ENCODE measurements at places on chromosomes 7 and 10.

- no peak for DNase-seq
Observed at GRCh38 chr10:30968711-30969110, 63.0 kb downstream of the ZNF438 start.

DNA sequence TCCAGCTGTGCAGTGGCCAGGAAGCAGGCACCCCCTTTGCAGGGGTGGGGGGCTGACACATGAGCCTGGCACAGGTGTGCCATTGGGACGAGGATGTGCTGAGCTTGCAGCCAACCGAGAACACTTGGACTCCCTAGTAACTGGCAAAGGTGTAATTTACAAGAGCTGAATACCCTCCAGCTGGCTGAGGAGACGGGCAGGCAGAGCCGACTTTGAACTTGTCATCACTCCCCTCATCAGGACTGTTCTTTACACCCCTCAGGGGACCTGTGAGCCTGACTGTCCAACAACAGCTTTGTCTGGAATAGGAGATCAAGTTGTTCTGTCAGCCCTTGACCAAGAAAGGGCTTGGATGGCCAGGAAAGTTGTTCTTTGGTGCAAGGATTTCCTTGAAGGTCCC is 61.2 kb downstream of the CDH23 start:
- DNase-seq: no peak

GRCh38 chr7:157458254-157458633 is 121.4 kb downstream of the DNAJB6 start:
- DNase-seq: no peak

GRCh38 chr7:51318001-51318400 is 1.4 kb upstream of the COBL start:
- DNase-seq: no peak

- no peak for DNase-seq
Observed at GRCh38 chr10:8133146-8133545, 78.7 kb downstream of the GATA3 start.

GRCh38 chr10:23403719-23404118 is 35.2 kb upstream of the OTUD1 start:
- no peak for DNase-seq

- DNase-seq: no peak
Observed at GRCh38 chr10:22159979-22160378, 57.8 kb downstream of the EBLN1 start.

DNA sequence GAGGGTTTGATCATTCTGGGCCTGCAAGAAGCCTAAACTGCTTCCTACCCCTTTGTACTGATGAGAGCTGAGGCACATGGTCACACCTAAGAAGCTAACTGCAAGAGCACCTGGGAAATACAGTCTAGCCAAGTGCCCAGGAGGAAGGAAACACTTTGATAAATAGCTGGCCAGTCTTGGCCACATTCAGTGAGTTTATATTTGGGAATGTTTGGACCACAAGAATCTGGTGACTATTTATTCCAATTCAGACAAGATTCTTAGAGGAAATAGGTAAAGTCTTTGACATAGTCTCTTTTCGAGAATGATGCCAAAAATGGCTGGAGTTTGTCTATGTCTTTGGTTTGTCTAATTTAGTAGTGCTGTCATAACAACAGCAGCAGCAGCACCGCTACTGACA is 213.6 kb downstream of the KIF20B start:
- DNase-seq: no peak

- DNase-seq: no peak
Observed at GRCh38 chr7:121480566-121481335, 84.6 kb upstream of the FAM3C start.

DNA sequence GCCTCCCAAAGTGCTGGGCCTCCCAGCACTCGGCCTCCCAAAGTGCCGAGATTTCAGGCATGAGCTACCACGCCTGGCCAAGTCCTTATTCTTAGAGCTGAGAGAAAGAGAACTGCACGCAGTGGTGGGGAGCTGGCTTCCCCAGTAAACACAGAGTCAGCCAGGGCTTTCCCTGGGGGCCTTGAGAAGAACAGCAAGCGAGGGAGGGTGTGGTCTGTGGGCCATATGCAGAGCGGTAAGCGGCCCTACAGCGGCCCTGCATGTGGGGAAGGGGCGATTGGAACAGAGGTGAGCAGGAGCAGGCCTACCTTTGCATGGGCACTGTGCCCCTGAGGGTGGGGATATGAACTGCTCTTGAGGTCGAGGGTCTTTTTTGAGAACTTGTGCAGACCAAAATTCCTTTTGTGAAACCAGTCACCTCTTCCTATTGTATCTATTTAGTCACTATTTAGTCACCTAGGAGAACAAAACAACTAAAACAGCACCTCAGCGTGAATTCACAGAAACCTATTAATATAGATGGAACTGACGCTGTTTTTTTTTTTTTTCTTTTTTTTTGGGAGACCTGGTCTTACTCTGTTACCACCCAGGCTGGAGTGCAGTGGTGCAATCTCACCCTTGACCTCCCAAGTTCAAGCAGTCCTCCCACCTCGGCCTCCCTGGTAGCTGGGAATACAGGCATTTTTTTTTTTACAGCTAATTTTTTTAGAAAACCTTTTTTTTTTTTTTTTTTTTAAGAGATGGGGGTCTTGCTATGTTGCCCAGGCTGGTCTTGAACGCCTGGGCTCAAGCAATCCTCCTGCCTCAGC is 36.9 kb upstream of the SH2D4B start:
- no peak for DNase-seq

- DNase-seq: no peak
Observed at GRCh38 chr10:81911328-81911727, 36.3 kb downstream of the NRG3 start.

DNA sequence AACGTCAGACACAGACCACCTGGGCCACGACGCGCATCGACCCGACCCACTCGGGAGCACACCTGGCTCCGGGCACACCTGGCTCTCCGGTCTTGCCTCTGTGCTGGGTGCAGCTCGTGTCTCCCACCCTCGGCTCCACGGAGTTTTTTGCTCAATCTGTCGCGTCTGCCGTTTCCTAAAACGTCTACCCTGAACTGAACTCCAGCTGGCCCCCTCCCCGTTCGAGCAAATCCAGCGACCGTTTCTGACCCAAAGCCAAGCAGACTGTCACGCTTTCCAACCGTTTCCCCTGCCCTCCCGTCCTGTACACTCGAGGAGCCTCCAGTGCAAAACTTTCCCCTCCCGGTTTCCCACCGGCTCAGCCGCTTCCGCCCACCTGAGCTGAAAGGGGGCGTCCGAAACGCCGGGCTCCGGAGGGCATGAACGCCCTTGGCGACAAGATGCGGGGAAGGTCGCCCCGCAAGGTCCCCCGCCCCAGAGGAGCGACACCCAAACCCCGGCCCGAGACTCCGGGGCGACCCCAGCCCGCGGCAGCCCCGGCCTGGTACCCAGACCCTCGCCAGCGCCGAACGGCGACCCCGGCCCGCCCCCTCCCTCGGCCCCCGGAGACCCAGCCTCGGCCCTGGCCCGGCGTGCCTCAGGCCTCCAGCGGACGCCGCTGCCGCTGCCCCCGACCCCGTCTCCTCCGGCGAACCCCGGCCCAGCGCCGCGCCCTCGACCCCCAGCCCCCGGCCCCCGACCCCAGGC is 557 bp downstream of the CYTH3 start:
- no peak for DNase-seq

- no peak for DNase-seq
Observed at GRCh38 chr10:95217476-95217875, 23.4 kb downstream of the ACSM6 start.

DNA sequence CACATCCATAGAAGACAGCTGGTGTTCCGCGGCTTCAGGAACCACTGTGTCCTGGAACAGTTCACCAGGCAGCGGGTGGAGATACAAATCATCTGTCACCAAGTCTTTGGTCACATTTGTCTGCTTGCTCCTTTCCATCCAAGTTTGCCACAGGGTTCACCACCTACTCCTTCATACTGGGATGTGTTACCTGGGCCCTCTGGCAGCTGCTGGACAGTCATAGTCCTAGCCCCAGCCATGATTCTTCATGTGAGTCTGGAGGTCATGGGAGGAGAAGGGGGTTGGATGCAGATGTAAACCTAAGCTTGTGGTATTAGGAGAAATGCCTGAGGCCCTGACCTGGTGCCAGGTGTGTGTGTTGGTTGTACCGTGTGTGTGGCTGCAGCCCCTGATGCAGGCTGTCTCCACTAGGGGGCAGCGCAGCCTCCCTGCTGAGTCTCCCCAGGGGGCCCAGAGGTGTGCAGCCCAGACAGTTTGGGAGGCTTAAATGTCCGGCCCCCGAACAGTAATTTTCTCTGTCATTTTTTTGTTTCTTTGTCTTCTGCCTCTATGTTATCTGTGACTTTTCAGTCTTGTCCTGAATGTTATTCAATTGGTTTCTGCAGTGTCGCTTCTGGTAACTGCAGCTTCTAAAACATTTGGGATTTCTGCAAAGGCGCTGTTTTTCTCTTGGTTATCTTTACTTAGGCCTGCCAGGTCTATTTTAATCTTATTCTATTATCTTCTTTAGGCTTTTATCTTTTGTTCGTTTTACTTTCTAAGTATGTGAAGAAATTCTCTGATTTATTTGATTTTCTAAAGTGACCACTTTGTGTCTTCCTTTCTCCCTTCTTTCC is 14.8 kb downstream of the NPS start:
- DNase-seq: peak; percentile 60

DNA sequence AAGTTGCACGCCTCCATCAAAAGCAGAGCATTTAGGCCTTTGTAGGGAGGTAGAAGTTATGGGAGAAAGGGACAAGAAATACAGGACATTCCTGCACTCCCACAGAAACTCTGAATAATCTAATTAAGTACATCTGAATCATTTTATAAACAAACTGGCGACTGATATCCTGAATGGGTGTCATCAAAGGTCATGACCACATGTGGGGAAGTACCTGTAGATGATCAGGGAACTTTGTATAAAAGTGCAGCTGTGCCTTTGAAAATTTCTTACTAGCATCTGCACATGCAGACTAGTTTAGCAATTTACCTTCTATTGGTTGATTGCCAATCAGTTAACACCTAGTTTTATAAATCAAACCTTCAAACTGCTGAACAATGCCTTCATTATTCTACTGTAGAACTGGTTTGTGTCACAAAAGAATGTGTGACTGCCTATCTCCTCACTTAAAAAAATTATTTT is 17.1 kb downstream of the STEAP4 start:
- no peak for DNase-seq

GRCh38 chr7:81007051-81007450 is 88.2 kb upstream of the SEMA3C start:
- DNase-seq: no peak

DNA sequence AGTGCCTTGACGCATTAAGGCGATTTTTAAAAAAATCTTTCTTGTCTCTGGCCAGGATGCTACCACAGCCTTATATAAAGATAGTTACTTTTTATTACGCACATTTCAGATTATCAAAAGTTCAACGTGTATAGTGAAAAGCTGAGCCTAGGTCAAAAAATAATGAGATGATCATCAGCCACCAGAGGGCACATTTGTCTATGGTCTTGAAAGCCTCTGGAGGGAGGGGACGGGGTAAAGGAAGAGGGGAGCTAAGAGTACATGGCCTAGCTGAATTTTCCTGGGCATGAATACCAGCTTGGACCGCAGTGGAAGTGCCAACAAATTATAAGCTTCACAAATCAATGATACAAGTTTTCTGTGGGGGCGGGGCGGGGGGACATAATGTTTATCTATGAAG is 285.9 kb upstream of the SMIM30 start:
- peak; percentile 26 for DNase-seq

DNA sequence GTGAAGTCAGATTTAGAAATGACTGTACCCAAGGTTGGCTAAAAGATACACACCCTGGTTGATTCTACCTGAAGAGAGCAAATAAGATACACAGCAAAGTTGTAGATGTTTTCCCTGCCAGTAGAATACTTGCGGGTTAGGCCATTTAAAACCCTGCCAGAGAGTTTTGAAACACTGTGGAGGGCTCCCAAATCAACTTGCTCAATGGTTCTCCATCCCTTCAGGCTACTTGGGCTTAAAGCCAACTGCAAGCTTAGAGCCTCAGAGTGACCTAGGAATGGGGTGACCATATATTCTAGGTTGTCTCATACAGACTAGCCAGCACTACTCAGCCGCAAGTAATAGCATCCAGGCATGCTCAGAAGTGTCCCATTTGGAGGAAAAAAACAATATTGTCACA is 10.0 kb downstream of the CAV1 start:
- DNase-seq: no peak

- no peak for DNase-seq
Observed at GRCh38 chr10:72186258-72186981, 29.4 kb upstream of the ANAPC16 start.

DNA sequence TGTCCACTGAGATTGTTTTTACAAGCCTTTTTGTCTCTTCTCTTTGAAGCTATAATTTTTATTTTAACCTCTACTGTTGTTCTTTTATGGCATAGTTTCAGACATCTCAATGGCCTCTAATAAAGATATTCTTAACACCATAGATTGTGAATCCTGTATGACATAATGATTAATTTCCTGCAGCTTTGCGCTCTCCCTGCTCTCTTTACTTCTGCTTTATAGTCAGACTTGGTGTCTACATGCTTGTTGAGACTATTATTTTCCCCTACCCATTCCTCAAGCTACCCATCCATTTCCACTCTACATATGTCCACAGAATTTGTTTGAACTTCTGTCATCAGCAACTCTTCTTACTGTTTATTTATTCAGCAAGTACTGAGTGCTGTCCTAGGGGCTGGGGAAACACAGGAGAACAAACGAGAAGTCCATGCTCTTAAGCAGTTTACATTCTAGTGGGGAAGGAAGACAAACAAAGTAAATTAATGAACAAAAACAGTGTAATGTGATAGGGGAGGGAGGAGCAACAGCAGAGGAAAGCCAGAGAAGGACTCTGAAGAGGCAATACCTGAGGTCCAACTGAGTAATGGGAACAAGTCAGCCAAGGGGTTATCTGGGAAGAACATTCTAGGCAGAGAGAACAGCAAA is 110.1 kb downstream of the CDK14 start:
- no peak for DNase-seq

DNA sequence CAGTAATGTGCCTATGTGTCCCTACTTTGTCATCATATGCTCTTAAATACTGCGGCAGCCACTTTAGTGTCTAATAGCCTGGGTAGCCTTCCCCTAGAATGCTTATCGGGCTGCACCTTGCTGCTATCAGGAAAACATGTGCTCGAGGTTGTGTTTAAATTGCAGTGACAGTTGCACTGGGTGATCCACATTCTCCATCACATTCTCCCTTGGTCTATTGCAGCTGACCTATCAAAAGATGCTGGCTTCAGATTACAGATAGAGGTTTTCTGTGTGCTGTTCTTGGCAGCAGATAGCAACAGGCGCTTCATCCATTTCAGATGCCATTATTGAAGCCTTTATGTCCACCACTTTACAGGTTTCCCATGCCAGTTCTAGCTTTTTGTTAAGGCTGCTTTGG is 130.1 kb upstream of the MDFIC start:
- DNase-seq: no peak

All from H7 (cell line).